ENCODE measurements at places on chromosomes 2 and 18. TPM values are rescaled to one million over a fixed set of nuclear protein-coding genes. Genes with fewer than 3 reads are reported as not detected.
A peak's percentile ranks its signal among the peaks of the same experiment; 100 is the strongest.

GRCh38 chr18:68638613-68639012 lies 76.3 kb downstream of the TMX3 start:
- DNase-seq, result no peak

- DNase-seq, result no peak
Measured at GRCh38 chr2:207760453-207760852, 9.3 kb downstream of the FZD5 start.

DNA sequence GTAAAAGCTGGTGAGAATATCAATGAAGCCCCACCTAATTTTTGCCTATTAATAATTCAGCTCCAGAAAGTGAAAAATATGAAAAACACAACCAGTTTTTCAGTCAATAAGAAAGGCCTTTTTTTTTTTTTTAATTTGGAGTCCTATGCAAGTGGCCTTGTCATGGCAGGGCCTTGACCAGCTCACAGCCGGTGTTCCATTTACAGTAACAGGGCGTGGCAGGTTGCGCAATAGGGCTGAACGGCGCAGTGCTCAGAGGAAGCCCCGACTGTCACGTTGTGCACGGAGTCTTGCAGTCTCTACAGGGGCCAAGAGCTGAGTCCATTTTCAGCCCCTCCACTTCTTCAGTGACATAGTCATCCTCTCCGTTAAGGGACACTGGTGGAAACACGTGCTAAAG lies 184.1 kb upstream of the FN1 start:
- peak; percentile 83 for DNase-seq

DNA sequence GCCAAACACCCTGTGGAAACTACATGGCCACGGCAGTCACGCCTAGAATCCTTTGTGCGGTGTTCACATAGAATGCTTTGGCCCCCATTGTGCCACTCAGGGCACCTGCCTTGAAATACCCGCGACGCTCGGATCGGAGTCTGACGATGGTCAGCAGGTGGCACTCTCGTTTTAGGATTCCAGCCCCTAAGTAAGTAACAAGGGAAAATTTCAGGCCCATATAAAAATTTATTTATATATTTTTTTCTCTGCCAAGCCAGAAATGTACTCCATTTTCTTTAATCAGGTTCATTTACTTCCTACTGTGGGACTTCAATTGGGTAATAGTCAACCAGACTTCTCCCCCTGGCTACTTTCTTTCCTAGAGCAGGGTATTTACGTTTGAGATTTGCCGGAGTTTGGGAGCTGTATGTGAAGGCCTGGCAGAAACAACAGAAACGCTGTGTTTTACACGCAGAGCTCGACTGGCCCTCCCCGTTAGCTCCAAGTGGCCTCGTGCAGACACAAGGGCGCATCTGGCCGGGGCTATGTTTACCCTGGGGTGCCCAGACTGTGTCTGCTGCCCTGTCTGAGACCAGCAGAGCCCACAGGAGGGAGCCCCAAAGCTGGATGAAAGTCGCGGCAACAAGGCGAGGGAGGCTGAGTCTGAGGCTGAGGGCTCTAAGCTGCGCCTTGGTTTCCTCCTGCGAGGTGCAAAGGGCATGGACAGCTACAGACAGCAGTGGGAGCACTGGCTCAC lies 41.6 kb downstream of the LRRC30 start:
- DNase-seq, result peak; percentile 75

- no peak for DNase-seq
Measured at GRCh38 chr2:9211496-9211895, 4.9 kb downstream of the ASAP2 start.

DNA sequence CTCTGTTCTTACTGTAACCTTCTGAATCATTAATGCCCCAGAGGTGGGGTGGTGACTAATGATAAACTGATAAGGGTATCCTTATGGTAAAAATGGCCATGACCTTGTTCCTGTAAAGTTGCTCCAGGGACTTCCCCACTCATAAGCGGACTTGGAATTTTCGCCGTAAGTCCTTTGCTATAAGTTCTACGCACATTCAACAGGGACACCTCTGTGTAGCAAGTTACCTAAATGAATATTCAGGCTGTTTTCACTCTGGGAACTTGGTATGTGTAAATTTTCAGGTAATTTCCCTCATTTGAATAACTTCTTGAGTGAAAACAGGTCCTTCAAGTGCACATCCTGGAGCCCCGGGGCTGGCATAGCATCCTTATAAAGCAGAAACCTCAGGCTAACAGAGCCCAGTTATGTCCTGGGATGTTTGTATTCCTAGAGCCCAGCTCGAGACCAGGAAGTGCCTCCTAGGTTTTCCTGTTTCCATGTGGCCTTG lies 9.4 kb upstream of the AGFG1 start:
- no peak for DNase-seq

DNA sequence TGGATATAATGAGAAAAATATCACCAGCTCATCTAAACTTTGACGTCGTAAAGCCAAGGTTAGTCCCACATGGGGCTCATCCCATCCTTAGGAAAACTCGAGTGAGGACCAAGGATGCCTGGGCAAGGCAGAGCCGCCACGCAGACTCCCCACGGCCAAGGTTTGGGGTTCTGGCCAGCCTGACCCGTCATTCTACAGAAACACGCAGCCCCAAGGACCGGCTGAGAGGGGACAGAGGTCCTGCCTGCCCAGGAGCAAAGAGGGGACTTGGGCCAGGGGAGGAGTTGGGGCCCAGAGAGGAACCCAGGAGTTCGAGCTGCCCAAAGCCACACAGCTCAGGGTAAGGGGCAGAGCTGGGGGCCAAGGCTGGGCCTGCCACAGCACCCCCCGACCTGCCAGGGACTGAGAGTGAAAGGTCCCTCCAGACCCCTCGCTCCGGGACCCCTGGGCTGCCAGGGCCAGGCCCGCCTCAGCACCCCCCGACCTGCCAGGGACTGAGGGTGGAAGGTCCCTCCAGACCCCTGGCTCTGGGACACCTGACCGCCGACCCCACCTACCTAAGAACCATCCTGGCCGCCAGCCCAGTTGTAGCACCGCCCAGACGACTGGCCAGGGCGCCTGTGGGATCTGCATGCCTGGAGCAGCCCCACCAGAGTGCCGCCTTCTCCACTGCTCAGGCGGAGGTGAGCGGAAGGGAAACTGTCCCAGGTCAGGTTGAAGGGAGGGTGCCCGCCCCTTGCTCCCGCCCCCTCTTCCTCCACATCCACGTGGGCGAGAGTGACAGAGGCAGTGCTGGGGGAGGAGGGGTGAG lies at the start of gene PDCD1:
TSS of gene PDCD1 (minus strand) at position 689 of the 811 bp plus-strand sequence. CDS start at position 633, 56 bp downstream.
- DNase-seq, result no peak

- DNase-seq, result no peak
Measured at GRCh38 chr2:69387770-69388481, 899 bp upstream of the GFPT1 start.

DNA sequence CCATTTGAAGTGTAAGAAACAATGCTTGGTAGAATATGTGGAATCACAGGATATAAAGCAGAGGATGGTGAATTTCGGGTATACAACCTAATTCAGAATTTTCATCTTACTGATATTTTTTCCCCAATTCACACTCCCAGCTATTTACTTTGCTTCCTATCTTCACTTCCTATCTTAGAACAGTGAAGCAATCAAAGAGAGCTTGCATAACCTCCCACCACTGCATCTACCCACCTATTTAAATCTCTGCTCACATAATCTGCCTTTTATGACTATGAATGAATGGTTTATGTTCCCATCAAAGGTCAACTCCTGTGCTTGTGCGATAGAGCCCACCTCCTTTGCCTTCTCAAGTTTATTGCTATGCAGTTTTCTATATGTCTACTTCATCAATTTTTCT lies 3.3 kb downstream of the RMDN2 start:
- no peak for DNase-seq

DNA sequence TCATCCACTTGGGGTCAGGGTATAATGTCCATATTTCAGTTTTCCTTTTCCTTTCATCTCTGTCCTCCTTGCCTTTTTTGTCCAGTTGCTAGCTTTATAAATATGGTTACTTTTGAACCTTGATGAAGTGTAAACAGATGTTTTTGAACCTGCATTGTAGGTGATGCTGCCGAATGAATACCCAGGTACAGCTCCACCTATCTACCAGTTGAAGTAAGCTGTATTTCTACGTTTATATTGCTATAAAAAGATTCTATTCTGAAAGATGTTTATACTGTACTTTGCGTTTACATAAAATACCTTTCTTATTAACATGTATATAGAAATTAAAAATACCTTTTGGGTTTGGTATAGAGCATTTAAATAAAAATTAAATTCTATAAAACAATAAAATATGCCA lies 2.2 kb downstream of the IMPACT start:
- DNase-seq, result no peak

GRCh38 chr2:148615381-148615841 lies 29.1 kb upstream of the EPC2 start:
- no peak for DNase-seq

DNA sequence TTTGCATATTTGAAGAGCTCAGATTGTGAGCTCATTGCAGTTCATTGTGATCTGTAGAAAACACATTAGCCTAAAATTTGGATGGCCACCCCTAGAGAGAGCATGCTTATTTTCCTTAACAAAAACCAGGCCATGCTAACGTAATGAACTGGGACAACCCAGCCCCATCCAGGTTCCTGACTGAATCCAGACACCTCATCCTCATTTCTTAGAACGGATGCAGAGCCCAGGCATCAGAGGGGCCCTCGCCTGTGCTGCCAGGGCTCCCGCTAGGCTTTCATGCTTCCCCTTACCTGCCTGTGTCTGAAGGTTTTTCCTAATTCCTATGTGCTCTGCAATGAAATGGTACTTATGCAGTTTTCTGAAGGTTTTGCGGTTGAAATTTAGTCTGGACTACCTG lies 171.1 kb downstream of the CCDC102B start:
- no peak for DNase-seq

- DNase-seq, result no peak
Measured at GRCh38 chr18:77433076-77433475, 183.4 kb downstream of the GALR1 start.

- DNase-seq, result no peak
Measured at GRCh38 chr18:48785736-48786454, 164.9 kb downstream of the SMAD7 start.

DNA sequence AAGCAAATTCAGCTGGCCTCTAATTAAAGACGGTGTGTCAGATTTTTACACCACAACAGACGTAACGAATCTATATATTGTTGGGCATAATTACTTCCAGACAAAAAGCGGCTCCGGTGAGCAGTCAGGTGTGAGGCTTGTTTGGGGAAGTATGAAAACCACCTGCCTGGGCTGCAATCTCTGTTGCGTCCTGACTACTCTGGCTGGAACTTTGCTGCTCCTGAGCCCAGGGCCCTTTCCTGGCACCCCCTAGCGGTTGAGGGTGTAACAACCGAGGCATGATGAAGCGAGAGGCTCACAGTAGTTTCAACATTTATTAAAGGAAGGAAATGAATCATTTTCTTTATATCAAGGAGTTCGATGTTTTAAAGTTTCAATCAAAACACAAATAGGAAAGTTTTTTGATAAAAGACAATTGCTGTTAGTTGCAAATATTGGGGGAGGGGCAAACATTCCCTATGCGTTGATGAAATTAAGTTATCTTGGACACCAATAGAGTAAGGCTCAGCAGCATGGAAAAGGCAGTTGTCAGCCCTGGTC lies 10.6 kb upstream of the ITGB6 start:
- peak; percentile 54 for DNase-seq

PGAP1 gene
- 6.8 TPM for total RNA-seq

INPP1 gene
- total RNA-seq, result 41.8 TPM

FECH gene
- total RNA-seq, result 20.0 TPM

VIL1 gene
- 328 TPM for total RNA-seq

TWIST2 gene
- 5.9 TPM for total RNA-seq

Measured in mucosa of gallbladder (tissue), 1 donor.